ENCODE measurements at places on chromosomes 7 and 10.

DNA sequence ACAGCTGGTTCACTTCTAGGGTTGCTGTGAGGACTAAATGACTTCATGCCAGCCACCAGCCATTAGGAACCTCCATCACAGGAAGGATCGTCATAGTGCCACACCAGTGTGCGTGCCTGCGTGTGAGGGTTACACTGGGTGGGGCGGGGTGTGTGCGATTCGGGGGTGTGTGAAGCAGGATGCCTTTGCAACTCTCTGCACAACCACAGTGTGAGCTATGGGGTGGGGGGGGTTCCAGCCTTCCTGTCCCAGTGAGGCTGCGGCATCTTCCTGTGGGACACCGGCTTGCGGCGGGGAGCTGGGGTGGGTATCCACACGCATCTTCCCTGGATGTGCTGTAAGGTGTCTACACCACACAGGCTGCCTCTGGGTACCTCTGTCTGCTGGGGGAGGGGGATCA, 6.9 kb upstream of the ELFN1 start:
- DNase-seq = no peak

DNA sequence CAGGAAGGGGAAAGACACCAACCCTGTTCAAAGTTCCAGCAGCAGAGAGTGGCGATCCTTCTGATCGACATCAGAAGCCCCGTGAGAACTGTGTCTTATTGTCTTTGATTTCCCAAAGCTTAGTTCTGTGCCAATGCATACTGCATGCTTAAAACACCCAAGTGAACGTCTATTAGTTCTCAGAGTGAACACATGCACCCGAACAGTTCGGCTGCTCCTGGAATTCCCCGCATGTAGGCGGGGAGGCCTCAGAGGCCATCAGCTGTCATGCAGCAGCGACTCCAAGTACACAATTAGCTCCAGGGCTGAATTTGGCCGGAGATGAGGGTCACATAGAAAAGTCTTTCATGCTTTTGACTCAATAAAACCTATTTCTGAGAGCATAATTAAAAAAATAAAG, 276.9 kb downstream of the ZMYND11 start:
- no peak for DNase-seq

- no peak for DNase-seq
These were observed 54.7 kb upstream of the CHST3 start for GRCh38 chr10:71909399-71910083.

DNA sequence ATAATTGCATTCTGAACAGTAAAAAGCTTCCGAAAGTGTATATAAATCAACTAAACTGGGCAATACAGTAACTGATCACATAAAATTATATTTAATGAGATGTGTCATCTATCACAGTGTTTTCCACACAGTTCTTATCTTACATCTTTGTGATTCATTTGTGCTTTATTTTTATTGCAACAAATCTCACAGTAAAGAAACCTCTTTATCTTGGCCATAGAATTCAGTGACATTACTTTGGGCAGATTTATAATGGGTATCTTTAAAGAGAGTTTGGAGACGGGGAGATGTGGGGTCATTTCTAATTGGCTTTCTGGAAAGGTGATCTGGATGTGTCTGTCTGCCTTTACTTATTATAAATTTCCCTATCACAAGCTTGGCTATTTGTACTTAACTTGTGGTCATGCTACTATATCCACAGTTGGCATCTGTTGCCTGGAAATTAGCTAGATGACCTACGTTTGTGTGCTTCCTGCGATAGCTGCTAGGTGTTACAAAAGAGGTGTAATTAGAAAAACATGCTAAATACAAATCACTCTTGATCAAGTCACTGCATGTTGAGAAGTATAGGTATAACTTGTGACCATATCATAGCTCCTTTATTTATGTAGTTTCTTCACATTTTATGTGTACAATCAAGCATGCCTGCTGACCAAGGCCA, 123.8 kb downstream of the ARID5B start:
- no peak for DNase-seq

GRCh38 chr7:130157700-130158099, 47.5 kb downstream of the TMEM209 start:
- DNase-seq = no peak

DNA sequence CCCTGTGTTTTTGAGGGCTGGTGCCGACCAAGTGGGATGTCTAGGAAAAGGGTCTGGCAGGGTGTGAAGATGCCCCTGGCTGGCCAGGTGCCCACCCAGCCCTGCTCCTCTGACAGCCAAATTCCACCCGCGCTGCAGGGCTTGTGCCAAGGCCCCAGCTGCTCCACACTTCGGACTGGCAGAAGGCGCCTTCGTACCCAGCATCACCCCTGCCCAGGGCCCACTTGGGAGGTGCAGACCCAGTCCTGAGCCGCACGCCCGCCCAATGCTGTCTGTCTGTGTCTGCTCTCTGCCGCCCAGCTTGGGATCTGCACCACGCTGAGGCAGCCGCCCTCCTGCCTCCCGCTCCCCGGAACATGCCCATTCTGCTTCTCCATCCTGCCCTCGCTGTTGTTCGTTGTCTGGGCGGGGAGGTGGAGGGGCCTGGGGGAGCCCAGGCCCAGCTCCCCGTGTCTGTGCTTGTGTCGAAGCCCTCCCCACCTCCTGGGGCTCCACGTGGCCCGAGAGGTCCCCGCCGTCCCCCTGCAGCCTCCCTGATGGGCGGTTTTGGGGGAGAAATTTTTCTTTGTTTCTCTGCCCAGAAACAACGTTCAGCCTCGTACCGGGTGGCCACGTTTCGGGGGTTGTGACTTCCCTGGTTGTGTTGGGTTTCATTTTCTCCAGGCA, 36.9 kb upstream of the PPIF start:
- no peak for DNase-seq

DNA sequence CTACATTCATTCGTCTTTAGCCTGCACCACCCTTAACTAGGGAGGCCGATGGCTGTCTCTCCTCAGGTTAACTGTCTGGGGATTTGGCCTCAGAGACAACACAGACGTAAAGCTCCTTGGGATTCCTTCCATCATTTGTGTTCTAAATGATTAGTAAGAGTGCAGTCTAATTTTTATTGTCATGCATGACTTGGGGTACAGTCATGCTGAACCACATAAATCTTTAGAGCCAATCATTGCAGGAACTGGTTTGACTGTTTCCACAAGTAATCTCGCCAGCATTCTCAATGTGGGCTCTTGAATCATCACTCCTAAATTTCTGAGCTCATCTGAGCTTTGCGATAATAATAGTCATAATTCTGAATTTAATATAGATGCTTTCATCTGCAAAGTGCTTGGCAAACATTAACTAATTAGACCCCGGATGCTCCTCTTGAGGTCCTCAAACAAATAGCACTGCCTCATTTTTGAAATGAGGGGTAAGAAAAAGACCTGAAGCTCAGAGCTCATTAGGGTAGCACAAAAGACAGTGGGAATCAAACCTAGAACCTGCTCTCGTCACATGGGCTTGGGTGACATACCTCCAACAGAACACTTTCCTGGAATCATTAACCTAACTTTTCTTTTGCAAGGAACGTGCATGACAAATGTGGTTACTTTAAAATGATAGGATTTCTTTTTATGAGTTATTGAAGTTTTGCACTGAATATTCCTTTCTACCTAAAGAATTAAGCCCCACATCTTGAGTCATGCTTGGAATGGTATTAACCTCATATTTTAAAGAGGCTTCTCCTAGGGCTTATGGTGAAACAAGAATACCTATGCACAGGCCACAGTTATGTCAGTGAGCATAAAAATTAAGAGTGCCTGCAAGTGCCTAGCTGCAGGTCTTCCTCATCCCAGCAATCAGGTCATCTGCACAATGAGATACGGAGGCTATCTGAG, 118.9 kb upstream of the NRP1 start:
- DNase-seq = no peak

DNA sequence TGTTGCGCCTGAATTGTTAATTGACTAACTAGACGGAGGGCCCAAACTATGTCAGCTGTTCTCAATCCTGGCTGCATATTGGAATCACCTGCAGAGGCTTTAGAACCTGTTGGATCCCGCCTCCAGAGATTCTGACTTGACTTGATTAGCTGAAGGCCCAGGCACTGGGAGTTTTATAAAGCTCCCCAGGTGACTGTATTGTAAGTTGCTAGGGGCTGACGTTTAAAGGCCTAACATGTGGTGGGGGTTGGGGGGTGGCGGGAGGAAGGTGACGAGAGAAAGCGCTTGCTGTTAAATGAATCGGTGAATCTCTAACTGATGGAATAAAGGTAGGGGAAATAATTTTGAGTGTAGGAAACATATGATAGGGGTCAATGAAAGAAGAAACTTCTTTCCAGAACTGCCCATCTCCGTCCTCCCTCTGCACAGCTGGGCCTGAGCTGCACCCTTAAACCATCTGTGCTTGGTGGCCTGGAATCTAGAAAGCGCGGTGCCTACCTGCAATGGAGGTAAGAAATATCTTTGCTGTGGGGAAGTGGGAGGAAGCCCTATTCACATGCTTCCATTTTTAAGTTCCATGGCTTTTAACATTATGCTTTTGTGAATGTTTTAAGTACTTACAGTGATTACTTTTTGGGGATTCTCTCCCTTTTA, 225.0 kb upstream of the FAM3C start:
- DNase-seq = no peak

GRCh38 chr10:119919271-119919670, 26.7 kb downstream of the SEC23IP start:
- no peak for DNase-seq

- DNase-seq = no peak
These were observed 59.0 kb upstream of the AGR3 start for GRCh38 chr7:16940776-16941175.

DNA sequence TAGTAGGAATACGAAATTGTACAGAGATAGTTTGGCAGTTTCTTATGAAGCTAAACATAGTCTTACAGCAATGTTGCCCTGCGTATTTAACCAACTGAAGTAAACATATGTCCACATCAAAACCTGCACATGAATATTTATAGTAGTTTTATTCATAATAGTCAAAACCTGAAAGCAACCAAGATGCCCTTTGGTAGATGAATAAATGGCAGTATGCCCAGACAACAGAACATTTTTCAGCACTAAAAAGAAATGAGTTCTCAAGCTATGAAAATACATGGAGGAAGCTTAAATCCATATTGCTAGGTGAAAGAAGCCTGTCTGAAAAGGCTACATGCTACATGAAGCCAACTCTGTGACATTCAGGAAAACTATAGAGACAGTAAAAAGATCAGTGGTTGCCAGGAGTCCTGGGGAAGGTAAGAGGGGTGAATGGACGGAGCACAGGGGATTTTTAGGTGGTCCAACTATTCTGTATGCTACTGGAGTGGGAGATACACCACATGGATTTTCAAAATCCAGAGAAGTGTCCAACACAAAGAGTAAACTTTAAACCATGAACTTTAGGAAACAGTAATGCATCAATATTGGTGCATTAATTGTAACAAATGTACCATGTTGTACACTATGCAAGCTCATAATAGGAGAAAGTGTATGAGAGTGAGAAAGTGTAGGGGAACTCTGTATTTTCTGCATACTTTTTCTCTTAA, 17.6 kb downstream of the GPRIN2 start:
- DNase-seq = no peak
